ENCODE measurements at places on chromosomes 3 and 15. TPM values are rescaled to one million over a fixed set of nuclear protein-coding genes. Genes with fewer than 3 reads are reported as not detected.

The JMJD7 gene
- 25.9 TPM for polyA plus RNA-seq

The COL8A1 gene
- polyA plus RNA-seq = not detected

- no peak overlapping the region for H3K27ac ChIP-seq
- H3K4me1 ChIP-seq = no peaks in the 10 kb centered on the region
- DNase-seq = no peak
- H3K4me3 ChIP-seq = no peak overlapping the region
- H3K27me3 ChIP-seq = no peaks in the 10 kb centered on the region
- no peaks in the 10 kb centered on the region for H3K36me3 ChIP-seq
Measured at GRCh38 chr3:23496165-23496564, 293.0 kb downstream of the UBE2E2 start.

DNA sequence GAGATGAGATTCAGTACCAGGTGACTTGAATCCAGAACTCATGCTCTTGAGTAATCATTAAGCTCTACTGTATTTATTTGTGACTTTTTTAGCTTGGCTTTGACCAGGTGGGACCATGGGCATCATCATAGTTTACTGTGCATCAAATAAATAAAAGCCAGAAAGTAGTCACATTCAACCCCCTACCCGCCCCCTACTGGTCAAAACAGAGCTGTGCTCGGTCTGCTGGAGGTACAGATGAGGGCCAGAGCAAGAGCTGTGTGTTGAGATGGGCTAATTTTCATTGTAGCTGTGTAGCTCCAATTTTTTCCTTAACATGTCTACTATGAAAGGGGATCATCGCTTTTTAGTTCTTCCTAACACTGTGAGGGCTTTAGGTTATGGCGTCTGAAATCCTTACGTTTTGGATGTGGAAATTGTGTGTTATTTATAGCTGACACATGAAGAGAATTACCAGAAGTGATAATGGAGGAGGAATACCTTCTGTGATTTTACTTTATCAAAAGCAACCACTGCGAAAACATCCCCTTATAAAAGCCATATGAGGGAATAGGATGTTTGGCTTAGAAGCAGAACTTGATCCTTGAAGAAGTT, 375.1 kb downstream of the PTPRG start:
- H3K4me3 ChIP-seq = no peak overlapping the region
- no peak overlapping the region for H3K27ac ChIP-seq
- H3K4me1 ChIP-seq = no peaks in the 10 kb centered on the region
- H3K27me3 ChIP-seq = no peaks in the 10 kb centered on the region
- no peaks in the 10 kb centered on the region for H3K36me3 ChIP-seq

DNA sequence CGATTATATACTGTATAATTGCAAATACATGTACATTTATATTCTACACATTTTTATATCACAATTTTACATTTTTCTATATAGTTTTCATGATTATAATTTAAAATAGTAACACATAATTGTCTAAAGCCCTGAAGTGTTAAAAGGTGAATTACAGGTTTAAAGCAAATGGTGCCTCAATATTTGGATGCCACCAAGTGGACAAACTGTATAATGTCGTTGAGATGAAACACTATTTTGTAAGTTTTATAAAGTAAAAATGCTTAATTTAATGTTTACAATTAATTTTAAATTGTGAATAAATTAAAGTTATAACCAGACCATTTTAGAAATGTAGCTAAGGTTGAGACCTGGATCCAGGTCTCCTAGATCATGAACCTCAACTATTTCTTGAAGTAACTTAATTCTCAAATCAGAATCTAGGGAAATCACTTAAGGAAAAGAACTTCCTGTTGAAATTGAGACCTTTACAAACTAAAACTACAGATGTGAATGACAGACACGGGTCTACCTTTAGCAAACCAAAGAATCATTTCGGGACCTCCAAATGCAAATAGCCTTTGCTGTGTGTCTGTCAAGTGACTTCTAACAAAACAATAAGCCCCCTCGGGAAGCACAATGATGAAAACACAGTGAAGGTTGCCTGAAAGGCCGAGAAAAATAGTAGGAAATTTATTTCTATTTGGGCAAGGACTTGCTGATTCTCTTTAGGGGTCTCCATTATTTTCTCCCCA, 37.8 kb downstream of the EHHADH start:
- H3K27ac ChIP-seq = no peak overlapping the region
- H3K4me3 ChIP-seq = no peak overlapping the region
- DNase-seq = no peak
- no peaks in the 10 kb centered on the region for H3K36me3 ChIP-seq

GRCh38 chr3:170811515-170811914, 58.5 kb downstream of the RPL22L1 start:
- no peak for DNase-seq
- H3K27ac ChIP-seq = no peak overlapping the region
- H3K27me3 ChIP-seq = no peaks in the 10 kb centered on the region
- no peak overlapping the region for H3K4me3 ChIP-seq
- no peaks in the 10 kb centered on the region for H3K36me3 ChIP-seq

The LYSMD4 gene
- polyA plus RNA-seq = 8.1 TPM

GRCh38 chr15:30770759-30771158, 133.0 kb upstream of the FAN1 start:
- no peaks in the 10 kb centered on the region for H3K4me1 ChIP-seq
- H3K36me3 ChIP-seq = no peaks in the 10 kb centered on the region
- no peak for DNase-seq

GRCh38 chr3:99532246-99532645, 106.1 kb upstream of the COL8A1 start:
- no peak overlapping the region for H3K4me3 ChIP-seq
- no peaks in the 10 kb centered on the region for H3K36me3 ChIP-seq
- peak; percentile 8 for DNase-seq
- H3K27ac ChIP-seq = no peak overlapping the region

DNA sequence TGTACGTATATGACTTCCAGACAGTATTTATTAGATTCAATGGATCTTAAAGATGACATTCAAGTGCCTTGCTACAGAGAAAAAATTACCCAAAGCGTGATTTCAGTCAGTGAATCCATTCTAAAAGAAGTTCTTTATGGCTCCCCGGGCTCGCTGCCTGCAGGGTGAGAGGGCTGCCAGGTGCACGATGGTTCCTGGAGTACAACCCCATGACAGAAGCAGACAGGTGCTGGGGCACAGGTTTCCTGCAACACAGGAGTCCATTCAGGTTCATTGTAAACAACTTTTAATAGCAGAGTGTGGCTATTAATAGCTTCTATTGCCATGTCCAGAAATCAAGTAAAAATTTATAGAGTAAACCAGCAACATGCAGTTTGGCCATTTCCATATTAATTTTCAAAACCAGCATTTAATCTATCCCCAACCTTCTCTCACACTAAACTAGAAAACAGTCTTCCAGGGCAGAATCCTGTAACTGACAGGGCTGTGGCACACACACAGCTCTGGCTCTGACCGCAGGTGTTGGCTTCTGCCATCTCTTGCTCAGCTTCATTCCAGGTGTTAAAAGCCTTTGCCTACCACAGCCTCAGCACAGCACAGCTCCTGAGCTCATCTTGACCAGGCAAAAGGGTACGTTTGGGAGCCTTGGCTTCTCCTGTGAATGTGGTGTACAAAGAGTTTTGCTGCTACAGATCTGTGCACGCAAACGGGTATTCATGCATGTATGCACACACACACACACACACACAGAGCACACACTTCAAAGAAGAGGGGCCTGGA, 185.9 kb downstream of the MEX3B start:
- H3K36me3 ChIP-seq = no peaks in the 10 kb centered on the region
- no peak overlapping the region for H3K4me3 ChIP-seq
- DNase-seq = no peak
- no peaks in the 10 kb centered on the region for H3K27me3 ChIP-seq
- H3K4me1 ChIP-seq = no peaks in the 10 kb centered on the region

DNA sequence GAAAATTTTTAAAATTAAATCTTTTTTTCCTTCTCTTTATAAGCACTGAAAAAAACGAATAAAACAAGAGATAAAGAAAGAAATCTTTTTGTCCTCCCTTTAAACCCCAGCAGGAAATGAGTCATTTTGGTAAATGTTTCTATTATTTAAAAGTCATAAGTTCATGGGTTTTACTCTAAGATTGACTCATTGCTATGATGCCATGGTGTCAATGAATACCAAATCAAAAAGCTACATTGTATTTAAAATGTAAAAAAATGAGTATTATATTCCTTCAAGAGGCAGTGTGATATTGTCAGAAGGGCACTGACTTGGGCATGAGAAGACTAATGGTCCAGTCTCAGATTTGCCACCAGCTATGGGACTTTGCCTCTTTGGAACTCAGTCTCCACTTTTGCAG, 303.4 kb upstream of the DNAJC19 start:
- no peaks in the 10 kb centered on the region for H3K4me1 ChIP-seq
- H3K4me3 ChIP-seq = no peak overlapping the region
- no peak for DNase-seq
- H3K27ac ChIP-seq = no peak overlapping the region
- no peaks in the 10 kb centered on the region for H3K36me3 ChIP-seq

DNA sequence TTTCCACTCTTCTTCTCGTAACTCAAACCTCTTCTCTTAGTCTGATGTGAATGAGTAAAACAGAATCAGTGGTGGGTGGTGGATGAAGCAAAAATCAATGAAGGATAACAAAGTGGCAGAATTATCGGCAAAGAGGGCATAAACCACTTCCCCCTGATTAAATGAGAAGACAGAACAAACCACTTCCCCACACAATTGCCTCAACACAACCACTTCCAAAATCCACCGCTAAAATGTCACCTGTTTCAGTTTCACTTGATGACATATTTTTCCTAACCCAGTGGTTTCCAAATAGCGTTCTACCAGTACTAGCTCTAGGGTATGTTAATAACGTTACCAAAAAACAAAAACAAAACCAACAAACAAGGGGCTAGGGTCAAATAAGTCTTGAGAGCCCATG, 478.7 kb upstream of the WNT5A start:
- no peaks in the 10 kb centered on the region for H3K4me1 ChIP-seq
- H3K36me3 ChIP-seq = no peaks in the 10 kb centered on the region
- no peaks in the 10 kb centered on the region for H3K27me3 ChIP-seq
- H3K4me3 ChIP-seq = no peak overlapping the region
- no peak overlapping the region for H3K27ac ChIP-seq

DNA sequence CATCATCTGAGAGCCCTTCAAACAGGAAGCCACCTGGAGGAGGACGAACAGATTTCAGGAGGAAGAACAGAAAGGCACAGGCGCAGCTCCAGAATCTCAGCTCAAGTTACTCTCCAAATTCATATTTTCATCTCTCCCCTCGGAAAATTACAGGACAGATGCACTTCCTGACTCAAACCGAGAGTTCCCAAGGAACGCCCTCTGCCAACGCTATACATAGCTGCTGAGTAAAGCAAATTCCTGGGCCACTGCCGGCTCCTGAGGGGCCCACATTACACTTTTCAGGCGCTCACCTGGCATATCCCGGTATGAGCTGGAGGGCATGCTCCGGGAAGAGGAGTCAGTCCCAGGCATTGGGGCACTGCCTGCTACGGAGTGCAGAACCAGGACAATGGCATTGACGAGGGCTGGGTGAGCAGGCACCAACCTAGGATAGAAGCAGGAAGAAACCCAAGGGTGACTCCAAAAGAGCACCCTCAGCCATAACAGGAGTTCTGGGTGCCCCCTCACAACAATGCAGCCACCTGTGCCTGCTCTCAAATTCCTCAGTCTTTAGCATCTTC, 11.2 kb downstream of the UBL7 start:
- H3K4me3 ChIP-seq = no peak overlapping the region
- no peak overlapping the region for H3K27ac ChIP-seq
- H3K36me3 ChIP-seq = peaks cover 93% of the 10 kb centered on the region
- DNase-seq = no peak
- H3K4me1 ChIP-seq = peaks cover 11% of the 10 kb centered on the region

DNA sequence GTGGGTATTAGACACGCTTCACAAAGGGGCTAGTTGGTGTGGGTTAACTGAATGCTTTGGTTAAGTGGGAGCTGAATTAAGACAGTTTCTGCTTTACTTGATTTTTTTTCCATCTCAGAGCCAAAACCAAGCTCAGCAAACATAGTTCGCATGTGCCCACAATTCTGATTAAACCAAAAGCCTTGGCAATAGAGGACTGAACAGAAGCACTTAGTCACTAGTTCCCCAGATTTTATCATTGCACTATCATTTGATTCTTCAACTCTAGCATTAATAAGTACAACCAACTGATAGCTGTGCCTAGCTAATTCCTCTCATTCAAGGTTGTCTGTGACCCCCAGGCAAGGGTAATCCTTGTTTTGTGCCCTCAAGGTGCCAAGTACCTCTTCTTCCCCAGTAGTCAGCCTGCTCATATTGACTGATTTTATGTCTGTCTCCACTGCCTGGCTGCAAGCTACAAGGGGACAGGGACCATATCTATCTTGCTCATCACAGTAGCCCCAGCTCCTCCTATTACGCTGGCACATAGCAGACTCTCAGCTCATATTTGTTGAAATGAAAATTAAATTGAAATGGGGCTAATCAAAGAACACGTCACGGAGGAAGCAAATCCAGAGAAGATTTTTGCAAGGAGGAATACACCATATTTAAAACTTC, 9.9 kb upstream of the ARHGEF3 start:
- H3K4me3 ChIP-seq = no peak overlapping the region
- no peaks in the 10 kb centered on the region for H3K27me3 ChIP-seq
- H3K27ac ChIP-seq = no peak overlapping the region
- no peaks in the 10 kb centered on the region for H3K36me3 ChIP-seq
- H3K4me1 ChIP-seq = peaks cover 33% of the 10 kb centered on the region

The CHCHD4 gene
- 12.2 TPM for polyA plus RNA-seq

Data from CD4-positive, CD25-positive, alpha-beta regulatory T cell (primary cell).